ENCODE measurements at places on chromosomes 6 and 20.

DNA sequence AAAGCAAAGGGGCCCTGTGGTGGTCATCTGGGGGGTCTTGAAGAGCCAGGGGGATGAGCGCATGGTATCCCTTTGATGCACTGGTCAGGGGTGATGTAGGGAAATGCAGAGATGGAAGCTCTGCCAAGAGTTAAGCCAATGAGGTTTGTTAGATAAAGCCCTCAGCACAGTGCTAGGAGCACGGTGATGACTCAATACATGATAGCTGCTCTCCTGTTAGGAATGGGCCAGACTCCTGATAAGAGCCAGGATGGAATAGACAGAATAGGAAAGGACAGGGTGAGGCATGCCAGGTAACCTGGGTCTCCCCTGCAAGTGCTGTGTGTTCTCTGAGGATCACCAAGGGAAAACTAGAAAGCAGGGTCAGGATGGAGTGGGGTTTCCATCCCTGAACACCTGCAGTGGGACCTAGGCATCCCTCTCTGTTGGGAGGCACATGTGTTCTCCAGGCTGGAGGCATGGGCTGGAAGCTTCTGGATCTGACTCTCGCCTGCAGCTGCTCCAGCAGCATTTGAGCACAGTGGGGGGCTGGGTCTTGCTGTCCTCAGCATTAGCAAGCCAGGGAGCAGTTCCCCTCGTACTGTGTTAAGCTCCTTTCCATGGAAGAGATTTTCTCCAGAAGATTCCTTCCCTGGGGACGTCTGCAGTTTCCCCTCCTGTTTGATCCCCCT, 71.8 kb upstream of the TIAM2 start:
- DNase-seq: no peak

DNA sequence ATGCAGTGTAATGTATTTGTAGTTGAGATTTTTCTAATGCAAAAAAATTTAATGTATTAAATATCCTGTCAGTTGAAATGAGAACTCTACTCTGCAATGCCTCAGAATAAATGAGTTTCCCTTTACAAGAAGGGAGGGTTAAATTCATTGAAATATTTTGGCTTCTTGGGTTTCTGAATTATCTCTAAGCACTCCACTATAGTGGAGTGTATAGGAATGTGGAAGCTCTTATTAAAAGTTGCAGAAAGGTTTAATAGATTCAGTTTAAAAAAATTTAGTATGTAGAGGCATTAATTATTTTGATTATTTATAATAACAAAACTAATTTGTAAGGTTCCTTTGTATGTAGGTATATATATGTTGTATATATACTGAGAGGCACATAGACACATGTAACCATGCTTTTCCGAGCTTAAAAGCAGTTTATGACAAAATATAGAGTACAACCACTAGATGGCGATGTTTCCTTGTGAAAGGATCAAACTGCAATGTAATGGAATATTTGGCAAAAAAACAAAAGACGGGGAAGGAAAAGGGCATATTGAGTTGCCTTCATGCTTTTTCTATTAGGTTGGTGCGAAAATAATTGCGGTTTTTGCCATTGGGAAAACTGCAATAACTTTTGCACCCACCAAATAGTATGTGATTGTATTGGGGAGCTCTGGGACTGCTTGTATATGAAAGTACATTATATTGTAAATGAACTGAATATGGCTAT, 144.2 kb downstream of the MYO6 start:
- peak; percentile 47 for DNase-seq

GRCh38 chr20:62846166-62846890, 15.3 kb downstream of the TCFL5 start:
- no peak for DNase-seq

DNA sequence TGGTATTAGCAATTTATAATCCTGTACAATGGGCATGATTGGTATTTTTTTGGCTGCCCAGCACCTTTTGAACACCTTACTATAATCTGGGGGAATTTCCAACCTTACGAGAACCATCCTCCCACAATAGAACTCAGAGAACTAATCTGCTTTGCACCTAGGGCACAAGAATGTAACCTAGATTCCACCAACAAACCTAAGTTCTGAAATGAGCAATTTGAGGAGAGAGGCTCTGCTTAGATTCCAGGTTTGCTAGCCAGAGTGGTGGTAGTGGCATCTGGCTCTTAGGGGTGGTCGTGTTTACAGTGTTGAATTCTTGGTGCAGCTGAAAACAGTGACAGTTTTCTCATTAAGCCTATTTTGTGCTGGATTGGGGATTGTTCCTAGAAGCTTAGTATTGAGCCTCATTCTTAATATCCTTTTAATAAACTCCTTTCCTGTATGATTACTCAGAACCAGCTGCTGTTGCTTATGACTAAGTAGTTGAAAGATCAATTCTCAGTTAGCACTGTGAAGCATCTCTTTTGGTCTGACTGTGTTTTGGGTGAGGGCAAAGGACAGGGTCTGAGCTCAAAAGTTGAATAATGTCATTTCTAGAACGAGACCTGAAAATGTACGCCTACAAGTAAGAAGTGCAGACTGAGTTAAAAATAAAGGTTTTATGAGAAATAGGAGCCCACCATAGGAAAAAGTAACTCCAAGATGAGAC, 385.6 kb downstream of the CDKAL1 start:
- no peak for DNase-seq

All from pulmonary artery endothelial cell (primary cell).